ENCODE measurements at places on chromosomes 16 and 17. TPM values are rescaled to one million over a fixed set of nuclear protein-coding genes. Genes with fewer than 3 reads are reported as not detected.

DNA sequence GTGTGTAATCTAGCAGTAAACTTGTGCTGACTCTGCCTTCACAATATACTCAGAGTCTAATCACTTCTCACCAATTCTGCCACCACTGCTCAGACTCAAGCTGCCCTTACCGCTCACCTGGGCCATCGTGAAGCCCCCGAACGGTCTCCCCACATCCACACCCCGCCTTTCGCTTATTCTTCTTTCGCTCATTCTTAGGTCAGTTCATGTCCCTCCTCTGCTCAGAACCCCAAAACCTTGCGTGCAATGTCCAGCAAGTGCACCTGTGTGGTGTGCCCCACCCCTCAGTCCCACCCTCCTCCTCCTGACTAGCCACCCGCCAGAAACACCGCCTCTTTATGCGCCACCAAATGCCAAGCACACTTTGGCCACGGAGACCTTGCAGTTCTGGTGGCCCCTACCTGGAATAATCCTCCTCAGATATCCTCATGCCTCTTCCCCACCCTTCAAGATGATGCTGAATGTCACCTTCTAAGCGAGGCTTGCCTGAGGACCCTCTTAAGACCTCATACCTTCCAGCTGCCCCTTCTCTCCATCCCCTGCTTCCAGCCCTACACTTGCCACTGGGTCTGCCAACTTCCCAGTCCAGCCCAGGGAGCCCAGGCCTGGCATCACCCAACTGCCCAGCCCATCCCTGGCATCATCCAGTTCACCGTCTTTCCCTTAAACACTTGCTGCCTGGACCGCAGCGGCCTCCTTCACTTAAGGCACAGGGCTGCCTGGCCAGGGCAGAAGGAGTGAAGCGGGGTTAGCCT lies 34.3 kb upstream of the RBFOX3 start:
- DNase-seq: no peak

GRCh38 chr17:78780335-78780734 lies 1.7 kb downstream of the CYTH1 start:
- no peak for DNase-seq

GRCh38 chr17:80802626-80803450 lies 188.8 kb upstream of the CHMP6 start:
- no peak for DNase-seq

DNA sequence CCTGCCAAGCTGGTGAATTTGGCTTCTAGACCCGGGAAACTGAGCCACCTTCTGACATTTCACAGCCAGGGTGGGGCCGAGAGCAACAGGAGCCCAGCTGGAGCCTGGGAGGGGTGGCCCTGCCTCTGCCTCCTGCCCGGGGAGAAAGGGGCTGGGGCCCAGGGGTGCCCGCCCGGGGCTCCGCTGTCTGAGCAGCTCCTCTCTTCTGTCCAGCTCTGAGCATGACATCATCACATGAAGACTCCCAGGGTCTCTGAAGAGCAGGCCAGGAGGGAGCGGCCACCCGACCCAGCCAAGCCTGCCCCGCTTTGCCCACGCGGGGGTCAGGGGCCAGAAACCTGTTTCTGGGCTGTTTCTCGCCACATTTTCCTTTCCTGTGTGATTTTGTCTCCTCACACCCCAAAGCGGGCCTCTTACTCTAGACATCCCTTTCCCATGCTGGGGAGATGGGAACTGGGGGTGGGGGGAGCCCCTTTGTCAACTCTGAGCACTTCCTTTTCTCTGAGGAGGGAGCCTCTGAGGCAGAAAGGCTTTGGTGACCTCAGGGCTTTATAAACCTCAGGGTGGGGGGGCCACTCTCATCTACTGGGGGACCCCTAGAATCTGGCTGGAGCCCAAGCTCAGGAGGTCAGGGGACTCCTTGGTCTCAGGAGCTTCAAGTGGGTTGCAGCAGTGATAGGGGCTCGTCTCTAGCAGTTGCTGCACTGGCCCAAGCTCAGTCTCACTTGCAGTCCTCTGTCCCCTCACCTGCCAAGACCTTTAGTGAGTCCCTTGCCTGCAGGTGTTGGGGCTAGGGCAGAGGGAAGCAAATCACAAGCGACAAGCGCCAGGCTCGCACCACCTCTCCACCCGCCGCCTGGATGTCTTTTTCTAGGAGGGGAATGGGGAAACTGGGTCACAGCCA lies 7.6 kb downstream of the UBALD2 start:
- no peak for DNase-seq

DNA sequence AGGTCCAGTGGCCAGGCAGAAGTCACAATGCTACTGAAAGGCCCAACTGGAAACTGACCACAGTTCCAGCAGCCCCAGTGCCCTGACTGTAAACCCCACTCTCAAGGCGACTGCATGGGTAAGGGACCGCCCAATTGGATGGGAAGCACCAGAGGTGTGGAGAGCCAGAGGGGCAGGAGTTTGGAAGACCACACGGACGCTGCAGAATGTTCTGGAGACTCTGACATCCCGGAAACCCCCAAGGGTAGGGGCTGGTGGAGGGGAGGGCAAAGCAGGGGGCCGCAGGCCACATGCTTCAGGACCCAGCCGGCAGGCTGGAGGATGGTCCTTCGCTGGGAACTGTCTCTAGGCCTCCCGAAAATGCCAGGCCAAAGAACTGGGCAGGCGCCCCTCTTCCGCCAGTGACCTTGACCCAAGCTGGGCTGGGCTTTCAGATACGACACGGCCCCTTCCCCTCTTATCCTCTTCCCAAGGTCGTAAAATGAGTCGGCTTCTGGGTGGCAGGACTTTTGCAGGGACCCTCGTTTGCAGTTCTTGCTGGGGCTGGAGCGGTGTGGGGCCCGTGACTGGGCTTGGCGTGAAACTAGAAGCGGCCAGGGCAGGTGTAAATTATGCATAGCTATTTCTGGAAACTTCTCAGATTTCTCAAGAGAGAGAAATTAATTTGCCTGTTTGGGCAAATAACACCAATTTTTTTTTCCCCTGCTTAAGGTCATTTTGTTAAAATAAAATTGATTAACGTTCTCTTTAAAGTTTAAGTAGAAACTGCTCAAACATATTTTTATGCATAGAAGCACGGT lies 110.2 kb downstream of the C16orf78 start:
- no peak for DNase-seq

DNA sequence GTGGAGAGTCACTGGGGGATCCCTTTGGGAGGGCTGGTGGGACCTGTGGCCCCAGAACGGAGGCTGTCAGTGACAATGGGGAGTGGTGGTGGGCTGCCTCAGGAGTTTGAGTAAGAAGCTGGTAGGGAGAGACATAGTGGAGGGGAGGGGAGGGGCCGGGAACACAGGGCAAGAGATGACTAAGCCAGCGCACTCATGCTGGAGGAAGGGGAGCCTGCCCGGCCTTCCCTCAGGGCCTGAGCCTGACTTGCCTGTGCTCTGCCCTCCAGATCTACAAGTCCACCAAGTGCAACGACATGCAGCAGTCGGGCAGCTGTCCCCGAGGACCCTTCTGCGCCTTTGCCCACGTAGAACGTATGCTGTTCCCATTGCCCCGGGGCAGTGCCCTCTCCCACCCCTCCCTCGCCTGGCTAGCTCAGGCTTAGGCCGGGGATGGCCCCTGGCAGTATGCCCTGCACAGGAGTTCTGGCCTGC lies 29.3 kb downstream of the UNC13D start:
- no peak for DNase-seq

GRCh38 chr17:50181591-50182560 lies 16.1 kb downstream of the SGCA start:
- DNase-seq: no peak

GRCh38 chr16:29230671-29231096 lies 175.8 kb downstream of the NPIPB11 start:
- no peak for DNase-seq

DNA sequence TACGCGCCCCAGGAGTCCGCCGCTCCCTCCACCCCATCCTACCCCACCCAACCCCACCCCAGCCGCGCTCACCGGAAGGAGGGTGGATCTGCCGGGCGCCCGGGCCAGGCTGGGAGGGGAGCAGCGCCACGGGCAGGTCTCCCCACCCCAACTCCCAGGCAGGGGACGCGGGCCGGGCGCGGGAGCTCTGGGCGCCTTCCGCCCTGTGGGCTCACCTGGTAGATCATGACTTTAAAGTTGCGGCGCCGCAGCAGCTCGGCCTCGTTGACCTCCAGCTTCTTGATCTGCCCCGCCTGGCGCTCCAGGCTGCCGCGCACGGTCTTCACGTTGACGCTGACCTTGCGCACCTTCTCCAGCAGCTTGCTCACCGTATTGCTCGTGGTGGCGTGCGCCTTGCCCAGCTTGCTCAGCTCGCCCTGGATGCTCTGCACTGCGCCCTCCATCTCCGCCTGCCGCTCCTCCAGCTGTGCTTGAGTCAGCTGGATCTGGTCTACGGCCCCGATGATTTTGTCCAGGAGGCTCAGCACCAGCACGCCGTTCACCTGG lies 571 bp downstream of the CAVIN1 start:
- peak; percentile 43 for DNase-seq

DNA sequence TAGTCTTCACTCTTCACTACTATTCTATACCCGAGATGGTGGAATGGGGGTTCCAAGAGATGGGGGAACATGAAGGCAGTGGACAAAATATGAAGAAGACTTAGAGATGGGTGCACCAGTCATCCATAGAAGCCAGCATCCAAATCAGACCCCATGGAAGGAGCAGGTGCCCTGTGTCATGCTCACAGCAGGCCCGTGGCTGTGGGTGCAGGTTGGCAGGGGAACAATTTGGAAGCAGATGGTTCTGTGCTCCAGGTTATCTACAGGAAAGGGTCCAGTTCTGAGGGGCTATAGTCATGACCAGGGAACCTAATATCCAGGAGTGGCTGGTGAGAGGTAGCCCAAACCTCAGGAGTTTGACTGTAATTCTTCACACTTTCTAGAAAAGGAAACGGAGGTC lies 9.6 kb upstream of the LPCAT2 start:
- no peak for DNase-seq

Gene CARD14
- 0.15 TPM for total RNA-seq

Gene HP
- total RNA-seq: not detected

Gene KRTAP4-4
- total RNA-seq: not detected
